GM06990 (cell line): ENCODE measurements at places on chromosomes 6 and 20.

DNA sequence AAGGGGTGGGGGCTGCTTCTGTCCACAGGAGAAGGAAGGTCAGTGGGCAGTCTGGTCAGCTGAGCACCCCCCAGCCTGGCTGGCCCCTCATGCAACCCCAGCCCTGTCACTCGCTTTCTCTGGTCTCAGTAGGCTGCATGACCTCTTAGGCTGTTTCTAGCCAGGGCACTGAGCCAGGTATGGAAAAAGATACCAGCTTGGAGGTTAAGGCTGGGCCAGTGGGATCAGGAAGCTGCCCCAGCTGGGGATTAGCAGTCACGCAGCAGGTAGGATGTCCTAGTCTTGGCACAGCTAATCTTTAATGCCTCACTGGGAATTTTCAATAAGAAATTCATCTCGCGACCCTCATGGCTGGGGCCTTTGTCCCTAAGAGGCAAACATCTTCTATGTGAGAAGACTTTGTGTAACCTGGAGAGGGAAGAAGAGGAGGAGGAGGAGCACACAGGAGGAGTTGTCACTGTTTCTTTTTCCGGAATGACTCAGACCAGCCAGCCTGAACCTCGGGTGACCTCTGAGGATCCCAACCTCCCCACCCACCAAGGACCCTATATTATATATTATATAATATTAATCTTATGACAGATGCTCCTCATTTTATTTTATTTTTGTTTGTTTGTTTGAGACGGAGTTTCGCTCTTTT lies 2.4 kb upstream of the BPIFA2 start:
- DNase-seq = no peak

GRCh38 chr6:156175971-156176421 lies 601.2 kb upstream of the ARID1B start:
- DNase-seq = no peak

DNA sequence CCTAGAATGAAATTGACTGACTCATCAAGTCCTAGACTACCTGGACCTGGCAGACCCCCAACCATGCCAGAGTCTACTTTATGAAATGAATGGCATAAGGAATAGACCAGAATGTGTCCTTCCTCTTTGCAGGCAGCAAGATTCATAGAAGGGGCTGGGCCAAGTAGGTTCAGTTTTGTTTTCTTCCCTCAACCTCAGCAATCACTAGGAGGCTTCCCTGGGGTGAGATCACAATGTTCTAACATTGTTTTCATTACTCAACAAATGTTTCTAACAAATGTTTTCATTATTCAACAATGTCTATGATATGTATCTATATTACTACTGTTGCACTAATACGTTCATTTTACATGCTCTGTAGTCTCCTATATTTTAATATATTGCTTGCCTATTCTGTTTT lies 8.4 kb upstream of the FAM162B start:
- DNase-seq = no peak

- no peak for DNase-seq
Observed at GRCh38 chr6:24183584-24183983, 57.6 kb downstream of the NRSN1 start.

DNA sequence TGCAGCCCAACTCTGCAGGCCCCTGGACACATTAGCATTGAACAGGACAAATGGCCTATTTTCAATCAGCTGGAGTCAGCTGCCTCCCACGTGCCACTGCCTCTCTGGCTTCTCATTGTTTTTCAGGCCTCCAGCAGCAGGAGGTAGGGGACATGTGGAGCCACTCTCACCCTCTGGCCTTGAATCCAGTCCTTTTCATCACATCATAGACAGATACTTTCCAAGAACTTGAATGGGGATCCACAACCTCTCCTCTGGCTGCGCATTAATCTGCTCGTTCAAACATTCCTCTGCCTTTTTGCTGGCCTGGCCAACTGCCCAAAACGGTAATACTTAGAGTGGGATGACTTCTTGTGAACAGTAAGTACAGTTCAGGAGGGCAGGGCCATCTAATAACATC lies 592.3 kb downstream of the PKHD1 start:
- no peak for DNase-seq

GRCh38 chr6:14274546-14275492 lies 157.2 kb downstream of the CD83 start:
- no peak for DNase-seq

GRCh38 chr6:33128318-33128717 lies 52.5 kb downstream of the HLA-DPB1 start:
- DNase-seq = no peak

- no peak for DNase-seq
Observed at GRCh38 chr20:5146099-5146668, 19.4 kb downstream of the CDS2 start.

GRCh38 chr6:26576929-26577719 lies 19.6 kb upstream of the ABT1 start:
- DNase-seq = peak; percentile 45

- DNase-seq = no peak
Observed at GRCh38 chr6:37357288-37357687, 3.5 kb downstream of the RNF8 start.

DNA sequence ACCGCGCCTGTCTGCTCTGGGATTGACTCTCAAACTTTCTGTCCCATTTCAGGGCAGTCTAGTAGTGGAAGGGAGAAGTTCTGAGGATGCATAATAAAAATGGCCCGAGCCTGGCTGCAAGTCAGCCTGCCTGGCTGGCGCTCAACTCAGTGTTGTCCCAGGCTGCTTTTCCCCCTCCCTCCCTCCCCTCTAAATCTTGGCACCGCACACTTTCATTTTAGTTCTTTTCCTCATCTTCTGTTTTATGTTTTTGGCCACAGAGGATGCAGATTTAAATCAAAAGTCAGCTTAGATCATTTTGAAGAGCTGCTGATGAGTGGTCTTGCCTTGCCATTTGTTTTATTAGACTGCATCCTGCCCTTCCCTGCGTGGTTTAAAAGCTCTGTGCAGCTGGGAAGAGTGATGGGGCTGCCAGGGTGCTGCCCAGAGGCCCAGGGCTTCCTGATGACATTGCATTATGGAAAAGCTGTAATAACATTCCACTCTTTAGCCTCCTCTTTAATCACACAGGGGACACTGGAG lies 6.5 kb upstream of the UQCC2 start:
- no peak for DNase-seq

GRCh38 chr6:32794510-32794909 lies 22.3 kb downstream of the HLA-DOB start:
- DNase-seq = no peak

GRCh38 chr20:12019715-12020114 lies 102.0 kb downstream of the BTBD3 start:
- no peak for DNase-seq

- no peak for DNase-seq
Observed at GRCh38 chr6:12182676-12183075, 107.5 kb upstream of the EDN1 start.

DNA sequence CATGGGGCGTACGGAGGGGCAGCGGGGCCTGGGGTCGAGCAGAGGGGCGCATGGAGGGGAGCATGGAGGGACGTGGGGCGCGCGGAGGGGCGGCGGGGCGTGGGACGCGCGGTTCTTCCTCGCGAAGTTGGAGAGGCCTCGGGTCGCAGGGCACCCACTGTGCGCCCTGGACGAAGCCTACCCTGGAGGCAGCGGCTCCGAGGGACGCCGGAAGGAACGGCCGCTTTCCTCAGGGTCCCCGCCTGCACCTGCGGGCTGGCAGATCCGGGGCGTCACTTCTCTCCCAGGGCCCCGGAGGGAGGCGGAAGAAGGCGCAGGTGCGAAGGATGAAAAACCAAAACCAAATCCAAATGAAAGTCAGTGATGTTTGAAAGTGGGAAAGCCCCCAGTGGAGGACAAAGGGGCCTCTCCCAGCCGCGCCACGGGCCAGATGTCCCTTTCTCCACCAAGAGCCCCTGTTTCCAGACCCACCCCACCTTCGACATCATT lies 142.1 kb upstream of the PDE10A start:
- no peak for DNase-seq

DNA sequence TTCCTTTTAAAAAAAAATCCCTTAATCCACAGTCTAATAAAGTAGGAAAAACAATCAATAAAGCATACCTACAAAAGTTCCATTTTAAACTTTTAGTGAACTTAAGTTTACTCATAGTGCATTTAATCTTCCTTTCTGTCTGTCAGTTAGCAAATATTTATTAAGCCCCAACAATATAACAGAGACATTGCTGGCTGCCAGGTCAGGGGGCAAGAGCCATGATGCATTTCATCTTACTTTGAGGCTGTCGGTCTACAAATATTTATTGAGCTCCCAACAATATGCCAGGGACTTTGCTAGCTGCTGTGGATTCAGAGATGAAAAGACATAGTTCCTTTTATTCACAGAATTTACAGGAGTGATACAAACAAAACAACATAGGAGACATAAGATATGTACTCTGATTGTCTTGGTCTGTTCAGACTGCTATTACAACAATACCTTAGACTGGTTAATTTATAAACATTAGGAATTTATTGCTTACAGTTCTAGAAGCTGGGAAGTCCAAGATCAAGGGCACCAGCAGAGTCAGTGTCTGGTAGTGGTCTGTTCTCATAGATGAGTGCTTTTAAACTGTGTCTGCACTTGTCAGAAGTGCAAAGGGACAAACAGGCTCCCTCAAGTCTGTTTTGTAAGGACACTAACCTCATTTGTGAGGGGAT lies 118.6 kb downstream of the PLCB1 start:
- DNase-seq = no peak

- no peak for DNase-seq
Observed at GRCh38 chr6:165218829-165219228, 90.6 kb downstream of the C6orf118 start.

- no peak for DNase-seq
Observed at GRCh38 chr6:36769676-36770499, 69.4 kb downstream of the CPNE5 start.

DNA sequence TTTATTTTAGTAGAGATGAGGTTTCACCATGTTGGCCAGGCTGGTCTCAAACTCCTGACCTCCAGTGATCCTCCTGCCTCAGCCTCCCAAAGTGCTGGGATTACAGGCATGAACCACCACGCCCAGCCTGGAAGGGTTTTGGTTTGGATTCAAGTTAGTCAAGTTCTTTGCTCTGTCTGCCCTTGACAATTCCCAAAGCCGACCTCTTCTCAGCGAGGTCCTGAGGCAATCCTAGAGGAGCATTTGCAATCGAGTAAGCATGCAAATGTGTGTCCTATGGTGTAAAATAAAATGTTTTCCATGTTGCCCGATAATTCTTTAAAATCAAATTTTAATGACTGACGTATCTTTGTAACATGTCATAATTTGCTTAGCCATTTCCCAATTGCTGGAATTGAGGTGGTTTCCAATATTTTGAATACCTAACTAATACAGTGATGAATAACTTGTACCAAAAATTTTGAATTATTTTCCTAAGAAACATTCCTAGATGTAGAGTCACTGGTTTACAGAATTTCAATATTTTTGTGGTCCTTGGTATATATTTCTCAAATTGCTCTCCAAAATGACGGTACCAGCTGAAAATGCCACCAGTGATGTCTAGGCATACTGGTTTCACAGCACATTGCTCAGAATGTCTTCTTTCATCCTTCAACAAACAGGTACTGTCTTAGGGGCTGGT lies 38.7 kb downstream of the GTF2H5 start:
- DNase-seq = no peak

- DNase-seq = no peak
Observed at GRCh38 chr6:20334334-20334733, 67.3 kb upstream of the E2F3 start.
